Activated CD4-positive, alpha-beta T cell treated with anti-CD3 and anti-CD28 coated beads, Interleukin-10, Interleukin-2, amounts not matched to agents 100 ng/mL and 50 ng/mL, durations not matched to agents 16 hours and 8 hours (primary cell): ENCODE measurements at places on chromosomes 6 and 20.

DNA sequence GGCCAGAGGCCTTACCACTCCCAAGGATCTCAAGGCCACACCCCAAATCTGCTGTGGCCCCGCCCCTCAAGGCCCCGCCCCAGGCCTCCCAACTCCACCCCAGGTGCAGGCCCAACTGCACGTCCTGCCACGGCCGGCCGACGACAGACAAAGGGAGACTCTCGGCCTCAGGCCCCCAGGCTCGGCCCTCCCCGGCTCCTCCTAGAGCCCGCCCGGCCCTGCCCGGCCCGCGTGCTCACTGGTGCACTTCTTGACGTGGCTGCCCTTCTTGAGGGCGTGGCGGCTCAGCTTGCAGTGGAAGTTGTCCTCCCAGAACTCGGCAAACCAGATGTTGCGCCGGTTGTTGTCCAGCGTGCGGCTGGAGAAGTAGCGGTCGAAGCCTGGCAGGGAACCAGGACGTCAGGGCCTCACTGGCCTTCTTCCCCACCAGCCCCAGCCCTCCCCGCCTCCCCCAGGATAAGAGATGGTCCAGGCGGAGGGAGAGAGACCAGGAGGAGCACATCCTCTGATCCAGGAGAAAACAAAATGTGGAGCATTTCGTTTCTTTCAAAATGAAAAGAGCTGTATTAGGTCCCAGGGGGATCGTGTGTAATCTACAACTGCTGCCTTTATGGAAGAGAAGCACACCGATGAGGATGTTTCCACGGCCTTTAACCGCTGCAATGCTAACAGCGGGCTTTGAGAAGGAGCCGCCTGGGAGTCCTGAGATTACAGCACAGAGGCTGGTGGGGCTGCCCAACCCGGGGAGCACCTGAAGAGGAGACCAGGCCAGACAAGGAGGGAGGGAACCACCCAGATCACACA is 89.4 kb downstream of the GRM4 start:
- DNase-seq, result peak; percentile 18

- no peak for DNase-seq
Measured at GRCh38 chr6:6870921-6871320, 236.8 kb upstream of the RREB1 start.

DNA sequence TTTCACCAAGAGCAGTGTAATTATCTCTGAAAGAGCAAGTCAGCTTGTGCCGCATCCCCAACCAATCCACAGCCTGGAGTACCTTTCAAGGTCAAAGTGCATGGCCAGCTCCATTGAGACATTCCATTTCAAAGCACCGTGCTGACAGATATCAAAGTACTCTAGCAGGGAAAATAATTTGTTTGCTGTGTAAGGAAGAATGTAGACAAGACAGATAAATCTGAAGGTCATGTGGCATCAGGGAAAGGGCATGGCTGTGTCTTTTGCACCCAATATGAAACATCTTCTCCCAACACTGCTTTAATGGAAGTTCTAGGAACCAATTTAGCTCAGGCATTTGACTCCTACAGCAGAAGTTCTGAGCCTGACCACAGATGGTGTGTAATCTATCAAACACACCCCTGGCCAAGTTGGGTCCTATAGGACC is 242.7 kb upstream of the TAB2 start:
- no peak for DNase-seq

GRCh38 chr6:33820784-33821520 is 17.1 kb upstream of the MLN start:
- DNase-seq, result no peak

DNA sequence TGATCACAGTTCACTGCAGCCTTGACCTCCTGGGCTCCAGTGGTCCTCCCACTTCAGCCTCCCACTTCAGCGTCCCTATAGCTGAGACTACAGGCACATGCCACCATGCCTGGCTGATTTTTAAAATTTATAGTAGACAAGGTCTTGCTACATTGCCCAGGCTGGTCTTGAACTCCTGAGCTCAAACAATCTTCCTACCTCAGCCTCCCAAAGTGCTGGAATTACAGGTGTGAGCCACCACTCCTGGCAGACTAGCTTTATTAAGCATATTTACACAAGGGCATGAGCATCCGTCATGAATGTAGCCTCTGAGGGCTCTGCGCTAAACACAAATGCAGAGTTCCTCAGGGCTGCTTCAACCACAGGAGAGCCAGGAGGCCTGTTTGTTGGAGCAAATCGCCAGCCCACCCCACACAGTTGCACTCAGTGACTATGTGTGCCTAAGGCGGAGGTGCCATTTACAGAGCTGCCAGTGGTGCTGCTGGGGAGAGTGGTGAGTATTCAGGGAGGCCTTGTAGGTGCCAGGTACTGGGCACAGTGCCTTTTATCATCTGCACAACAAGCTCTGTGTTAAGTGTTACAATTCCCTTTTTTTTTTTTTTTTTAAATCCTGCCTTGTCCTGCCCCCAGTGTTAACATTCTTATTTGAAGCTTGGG is 78.2 kb downstream of the PSMG4 start:
- DNase-seq, result no peak

DNA sequence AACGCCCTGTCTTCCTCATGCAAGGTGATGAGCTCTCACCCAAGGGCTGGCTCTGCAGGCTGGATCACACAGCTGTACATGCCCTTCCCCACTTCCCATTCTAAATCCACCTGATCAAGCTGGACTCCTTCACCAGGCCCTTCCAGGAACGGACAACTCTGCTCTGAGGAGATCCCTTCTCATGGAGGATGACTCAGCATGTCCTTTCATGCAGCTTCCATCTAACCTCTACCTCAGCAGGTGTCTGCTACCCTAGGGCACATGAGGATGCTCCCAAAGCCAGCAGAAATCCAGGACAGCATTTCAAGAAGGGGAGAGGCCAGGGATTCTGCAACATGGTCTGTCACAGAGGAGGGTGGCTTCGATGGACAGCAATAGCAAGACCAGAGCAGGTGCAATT is 61.2 kb downstream of the PCSK2 start:
- DNase-seq, result no peak

DNA sequence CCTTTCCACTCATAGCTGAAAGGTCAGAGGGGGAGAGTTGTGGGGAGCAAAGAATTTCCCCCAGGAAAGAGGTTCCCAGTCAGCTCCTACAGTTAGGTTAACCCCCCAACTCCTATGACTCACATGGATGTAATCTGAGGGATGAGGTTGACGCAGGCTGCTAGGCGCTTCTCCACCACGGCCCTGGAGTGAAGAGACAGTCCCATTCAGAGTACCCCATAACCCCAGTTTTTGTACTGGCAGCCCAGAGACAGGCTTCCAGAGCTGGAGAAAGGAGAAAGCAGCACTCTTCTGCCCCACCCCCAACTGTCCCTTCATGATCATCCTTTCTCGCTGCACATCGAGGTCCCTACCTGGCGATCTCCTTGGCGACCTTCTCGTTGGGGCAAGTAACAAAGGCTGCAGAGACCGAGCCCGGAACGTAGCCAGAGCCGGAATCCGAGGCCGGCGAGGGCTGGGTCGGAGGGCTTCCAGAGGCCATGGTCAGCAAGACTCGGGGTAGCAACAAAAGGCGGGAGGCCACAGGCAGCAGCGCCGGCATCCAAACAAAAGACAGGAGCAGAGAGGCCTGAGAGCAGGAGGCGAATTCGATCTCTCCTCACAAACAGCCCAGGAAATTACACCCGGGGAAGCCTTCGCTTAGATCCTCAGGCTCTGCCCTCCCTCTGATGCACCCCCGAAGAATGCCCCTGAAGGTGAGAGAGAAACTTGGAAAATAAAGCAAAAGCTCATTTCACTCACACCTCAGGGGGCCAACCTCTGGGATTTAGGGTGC is 592 bp downstream of the CUTA start:
- DNase-seq, result peak; percentile 30

DNA sequence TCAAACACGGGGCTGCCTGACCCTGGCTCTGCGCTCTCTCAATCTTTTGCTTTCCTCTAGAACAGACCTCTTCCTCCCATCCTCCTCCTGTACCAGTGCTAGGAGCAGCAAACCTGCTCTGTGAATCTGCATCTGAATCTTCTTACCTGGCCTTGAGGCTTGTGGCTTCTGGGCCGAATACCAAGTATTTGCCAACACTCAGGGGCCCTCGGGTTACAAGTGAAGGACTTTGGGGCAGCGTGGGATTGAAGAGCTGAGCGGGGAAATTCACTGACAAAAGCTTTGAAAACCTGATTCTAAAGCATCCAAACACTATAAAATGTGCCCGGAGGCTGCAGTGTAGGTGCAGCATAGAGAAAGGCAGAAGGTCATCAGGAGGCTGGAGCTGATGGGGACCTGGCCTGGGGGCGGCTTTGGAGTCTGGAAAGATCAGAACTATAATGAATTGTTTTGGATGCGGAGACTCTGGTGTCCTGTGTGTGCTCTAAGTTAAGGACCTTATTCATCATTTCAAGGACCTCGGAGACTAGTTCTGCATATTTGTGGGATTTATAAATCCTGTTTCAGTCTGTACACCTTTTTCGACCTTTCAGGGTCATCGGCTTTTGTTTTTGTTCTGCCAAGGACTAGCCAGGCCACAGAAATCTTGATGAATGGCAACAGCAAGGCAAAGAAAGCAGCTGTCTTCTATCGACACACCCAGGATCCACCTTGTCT is 16.4 kb upstream of the IGF2R start:
- DNase-seq, result no peak

DNA sequence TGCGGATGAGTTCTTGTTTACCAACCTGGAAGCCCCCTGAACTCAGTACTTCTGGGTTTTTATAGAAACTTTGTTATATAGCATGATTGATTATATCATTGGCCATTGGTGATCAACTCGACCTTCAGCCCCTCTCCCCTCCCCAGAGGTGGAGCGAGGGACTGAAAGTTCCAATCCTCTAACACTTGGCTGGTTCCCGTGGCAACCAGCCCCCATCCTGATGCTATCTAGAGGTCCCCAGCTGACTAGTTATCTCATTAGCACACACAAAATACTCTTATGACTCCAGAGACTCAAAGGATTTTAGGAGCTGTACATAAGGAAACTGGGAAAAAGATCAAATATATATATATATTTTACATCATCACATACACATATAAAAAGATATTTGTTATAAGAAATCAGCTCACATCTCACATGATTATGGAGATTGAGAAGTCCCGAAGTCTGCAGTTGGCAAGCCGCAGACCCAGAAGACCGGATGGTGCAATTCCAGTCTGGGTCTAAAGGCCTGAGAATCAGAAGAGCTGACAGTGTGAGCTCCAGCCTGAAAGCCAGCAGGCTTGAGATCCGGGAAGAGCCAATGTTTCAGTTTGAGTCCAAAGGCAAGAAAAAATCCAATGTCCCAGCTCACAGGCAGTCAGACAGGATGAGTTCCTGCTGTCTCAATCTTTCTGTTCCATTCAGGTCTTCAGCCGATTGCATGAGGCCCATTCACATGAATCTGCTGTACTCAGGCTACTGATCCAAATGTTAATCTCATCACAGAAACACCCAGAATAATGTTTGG is 179.3 kb upstream of the DTNBP1 start:
- no peak for DNase-seq

GRCh38 chr20:22680031-22680740 is 95.8 kb upstream of the FOXA2 start:
- no peak for DNase-seq

- DNase-seq, result peak; percentile 68
Measured at GRCh38 chr6:13725570-13725969, 13.9 kb upstream of the RANBP9 start.

DNA sequence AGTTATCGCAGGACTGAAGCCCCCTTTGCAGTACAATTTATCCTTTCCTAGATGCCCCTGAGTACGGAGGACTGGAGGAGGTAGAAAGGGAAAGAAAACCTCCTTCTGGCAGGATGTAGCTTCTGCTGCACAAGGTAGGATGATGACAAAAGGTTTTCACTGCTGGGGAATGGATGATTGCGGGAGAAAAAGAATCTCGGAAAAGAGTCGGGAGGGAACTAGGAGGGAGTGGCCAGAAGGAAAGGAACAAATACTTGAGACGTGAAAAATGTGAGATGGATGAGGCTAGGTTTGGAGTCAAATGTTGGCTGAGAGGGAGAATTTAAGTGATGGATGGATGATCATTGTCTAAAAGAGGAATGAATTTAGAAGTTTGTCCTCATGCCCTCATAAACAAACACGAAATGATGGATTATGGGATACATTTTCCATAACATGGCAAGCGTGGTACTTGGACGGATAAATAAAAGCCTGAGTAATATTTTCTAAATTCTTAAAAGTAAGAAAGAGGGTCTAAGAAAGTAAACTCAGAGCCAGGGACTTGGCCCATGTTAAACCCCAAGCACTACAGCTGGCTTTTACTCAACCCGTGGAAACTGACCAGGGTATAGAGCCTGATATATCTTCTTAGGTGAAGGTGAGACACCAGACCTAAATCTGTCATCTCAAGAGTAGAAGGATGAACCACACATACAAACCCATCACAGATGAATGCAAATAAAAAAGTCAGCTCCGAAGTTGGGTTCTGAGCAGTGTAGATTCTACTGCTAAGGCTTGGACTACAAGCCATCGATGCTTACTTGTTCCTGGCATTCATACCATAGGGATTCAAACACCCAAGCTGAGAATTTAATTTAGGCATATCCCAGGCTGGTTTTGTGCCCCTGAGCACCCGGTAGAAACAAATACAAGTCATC is 72.4 kb downstream of the HFE start:
- peak; percentile 68 for DNase-seq

DNA sequence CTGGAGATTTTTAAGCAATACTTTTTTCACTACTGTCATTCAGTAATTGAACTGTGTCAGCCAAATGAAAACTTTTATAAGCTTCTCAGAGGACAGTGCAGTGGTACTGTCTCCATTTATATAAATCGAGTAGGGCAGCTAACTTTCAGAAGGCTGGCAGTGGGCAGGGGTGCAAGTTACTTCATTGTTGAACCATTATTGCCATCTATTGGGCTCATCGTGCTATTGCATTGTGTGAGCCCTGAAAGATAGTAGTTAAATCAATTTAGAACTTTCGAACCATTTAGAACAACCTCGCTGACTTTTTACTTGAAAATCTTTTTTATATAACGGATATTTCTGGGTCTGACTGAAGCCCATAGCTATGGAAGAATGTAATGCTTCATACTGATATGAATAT is 347.8 kb upstream of the PLCB4 start:
- DNase-seq, result peak; percentile 50
